ENCODE measurements at places on chromosomes 1 and 21.

DNA sequence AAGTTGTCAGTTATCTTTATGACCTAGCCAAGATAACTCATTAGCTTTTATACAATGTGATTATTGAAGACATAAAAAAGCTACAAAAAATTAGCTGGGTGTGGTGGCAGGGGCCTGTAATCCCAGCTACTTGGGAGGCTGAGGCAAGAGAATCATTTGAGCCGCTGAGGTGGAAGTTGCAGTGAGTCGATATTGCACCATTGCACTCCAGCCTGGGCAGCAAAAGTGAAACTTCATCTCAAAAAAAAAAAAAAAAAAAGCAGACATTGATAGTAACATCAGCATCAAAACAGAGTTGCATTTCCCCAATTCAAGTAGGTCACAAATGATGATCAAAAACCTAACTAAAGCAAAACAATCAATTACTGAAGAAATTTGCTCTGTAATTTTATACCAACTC, 191.4 kb downstream of the PTGER3 start:
- no peak for DNase-seq

- no peak for DNase-seq
Observed at GRCh38 chr1:228875741-228876140, 140.5 kb downstream of the RHOU start.

DNA sequence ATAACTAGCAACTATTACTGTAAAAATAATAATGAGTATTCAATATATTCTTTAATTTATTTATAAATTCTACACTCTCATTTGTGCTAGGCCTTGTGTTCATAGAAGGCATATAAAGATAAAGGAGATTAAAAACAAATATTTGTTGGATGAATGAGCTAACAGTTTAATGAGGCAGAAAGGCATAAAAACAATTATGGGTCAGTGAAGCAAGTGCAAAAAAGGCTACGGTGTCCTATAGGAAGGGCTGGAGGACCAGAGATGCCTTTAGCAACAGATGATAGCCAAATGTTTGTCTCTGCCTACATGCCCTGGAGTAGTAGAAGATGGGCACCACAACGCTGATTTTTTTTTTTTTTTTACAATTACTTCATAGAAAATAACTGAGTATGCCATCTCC, 45.7 kb downstream of the PTGS2 start:
- no peak for DNase-seq

DNA sequence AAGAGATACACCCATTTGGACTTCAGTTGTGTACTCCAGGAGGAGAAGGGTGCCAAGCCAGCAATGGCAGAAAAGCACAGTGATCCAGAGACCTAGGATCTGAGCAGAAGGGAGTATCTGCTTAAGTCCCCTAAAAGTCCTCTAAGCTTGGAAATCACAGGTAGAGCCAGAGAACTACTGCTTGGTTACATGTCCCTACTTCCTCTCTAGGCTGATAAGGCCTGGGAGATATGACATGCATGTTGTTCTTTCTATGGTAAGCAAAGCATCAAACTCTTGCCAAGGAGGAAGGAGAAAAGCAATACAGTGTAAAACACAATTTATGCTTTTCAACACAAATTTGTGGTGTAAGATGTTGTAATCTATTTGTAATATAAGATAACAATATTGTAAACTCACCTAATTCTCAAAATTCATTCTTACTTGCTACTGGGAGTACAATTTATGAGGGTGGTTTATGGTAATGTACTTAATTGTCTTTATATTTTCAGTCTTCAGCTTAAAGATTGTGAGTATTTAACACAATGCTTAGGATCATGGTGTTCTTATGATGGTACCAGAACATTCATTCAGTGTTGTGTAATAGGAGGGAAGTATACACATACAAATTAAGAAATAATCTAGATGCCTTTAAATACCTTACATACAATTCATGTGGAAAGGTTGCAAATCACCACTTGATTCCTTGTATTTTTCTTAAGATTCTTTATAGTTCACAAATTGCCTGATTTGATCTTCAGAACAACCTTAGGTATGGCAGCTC, 49.1 kb upstream of the GNG12 start:
- no peak for DNase-seq

DNA sequence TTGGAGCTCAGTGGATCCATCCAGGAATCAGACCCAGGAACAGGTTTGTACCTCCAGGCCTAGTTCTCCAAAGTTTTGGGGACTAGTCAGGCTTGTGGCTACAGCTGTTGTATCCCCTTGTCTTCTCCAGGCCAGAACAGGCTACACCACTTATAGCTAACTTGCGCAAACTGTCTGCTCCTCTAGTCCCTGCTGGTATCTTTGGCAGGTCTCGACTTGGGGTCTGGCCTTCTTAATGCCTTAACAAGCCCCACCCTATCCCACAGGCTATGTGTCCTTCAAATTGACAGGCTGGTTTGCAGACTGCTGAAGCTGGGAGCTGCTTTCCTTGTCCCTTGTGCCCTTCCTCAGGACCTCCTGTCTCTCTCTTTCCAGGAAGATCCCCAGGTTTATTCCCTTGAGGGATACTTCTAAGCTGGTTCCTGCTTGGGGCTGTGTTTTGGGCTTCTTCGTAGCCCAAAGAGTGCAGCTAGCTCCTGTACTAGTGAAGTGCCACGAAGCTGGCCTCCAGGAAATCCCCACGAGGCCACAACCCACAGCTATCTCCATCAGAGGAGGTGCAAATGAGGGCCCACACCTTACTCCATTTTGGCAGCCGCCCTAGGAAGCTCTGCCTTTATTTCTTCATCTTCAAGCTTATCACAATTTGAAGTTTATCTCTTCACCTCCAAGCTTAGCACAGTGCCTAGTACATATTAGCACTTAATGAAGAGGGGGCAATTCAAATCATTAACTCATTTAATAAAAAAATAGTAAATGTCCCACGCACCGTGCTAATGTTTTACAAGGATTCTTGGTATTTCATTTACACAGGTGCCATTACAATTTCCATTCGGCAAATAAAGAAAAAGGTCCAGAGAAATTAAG, 683 bp upstream of the DMAP1 start:
- no peak for DNase-seq
